ENCODE measurements at places on chromosomes 3 and 15.

DNA sequence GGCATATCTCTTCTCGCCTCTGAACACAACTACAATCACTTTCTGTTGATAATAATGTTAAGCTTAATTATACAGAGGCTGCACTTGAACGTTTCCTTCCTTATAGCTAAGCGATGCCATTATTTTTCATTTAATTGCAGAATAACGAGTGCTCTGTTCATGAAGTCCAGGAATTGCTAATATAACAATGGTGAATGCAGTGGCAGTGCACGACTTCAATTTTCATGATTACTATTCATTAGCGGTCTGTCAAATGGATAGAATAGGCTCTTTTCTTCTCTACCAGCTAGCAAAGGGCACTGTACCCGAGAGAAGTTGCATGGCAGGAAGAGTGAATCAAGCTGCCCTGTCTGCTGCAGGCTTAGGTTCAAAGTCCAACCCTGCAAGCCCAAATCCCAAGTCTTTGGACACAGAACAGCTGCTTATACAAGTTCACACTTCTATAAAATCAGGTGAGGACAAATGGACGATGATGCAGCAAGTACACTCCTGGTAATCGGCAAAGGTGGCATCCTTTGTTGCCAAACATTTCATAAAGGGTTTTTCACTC lies 75.6 kb downstream of the PDZRN3 start:
- no peak for DNase-seq

DNA sequence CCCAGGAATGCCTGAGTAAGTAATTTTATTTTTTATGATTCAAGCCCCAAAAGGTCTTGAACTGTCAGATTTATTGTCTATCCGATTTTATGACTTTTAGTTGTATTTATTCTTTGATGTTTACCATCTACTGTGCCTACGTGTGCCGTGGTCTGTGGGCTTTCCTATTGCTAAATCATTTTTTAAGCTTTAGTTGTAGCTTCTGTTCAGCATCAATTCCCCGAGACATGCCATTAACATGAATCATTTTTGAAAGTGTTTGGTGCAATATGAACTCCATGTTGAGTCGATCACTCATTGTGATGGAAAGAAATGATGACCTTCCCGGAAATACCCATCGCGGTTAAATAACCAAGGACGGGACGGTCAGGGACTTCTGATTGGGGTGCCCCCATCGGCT lies 268.7 kb upstream of the THRB start:
- no peak for DNase-seq

DNA sequence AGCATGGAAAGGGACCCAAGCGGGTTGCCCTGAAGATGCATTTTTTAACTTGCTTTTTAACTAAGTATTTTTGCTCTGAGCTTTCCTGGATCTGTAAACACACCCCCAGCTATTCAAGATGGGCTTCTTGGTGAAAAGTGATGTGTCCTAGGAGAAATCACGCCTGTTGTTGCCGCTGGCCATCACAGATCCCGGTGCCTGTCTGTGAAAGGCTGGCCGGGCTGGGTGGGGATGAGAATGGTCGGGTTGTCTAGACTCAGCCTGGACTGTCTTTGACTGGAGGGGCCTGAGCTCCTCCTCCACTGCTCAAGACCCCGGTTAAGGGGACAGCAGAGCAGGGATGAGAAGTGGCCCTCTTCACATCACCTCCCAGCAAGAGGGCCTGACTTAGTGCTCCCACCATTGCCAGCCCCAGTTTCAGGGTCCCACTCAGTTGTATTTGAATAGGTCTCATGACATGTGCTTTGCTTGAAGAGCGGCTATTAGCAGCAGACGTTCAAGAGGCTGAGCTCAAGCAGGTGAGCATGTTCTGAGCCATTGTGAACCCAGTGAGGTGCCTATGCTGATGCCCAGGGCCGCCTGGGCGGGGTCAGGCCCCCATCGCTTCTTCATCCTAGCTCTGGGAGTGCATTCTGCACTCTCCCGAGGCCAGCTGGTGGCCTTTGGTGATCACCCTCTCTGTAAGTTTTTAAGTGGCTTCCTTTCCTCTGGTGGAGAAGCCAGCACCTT lies 79.9 kb downstream of the IGF1R start:
- DNase-seq: no peak

DNA sequence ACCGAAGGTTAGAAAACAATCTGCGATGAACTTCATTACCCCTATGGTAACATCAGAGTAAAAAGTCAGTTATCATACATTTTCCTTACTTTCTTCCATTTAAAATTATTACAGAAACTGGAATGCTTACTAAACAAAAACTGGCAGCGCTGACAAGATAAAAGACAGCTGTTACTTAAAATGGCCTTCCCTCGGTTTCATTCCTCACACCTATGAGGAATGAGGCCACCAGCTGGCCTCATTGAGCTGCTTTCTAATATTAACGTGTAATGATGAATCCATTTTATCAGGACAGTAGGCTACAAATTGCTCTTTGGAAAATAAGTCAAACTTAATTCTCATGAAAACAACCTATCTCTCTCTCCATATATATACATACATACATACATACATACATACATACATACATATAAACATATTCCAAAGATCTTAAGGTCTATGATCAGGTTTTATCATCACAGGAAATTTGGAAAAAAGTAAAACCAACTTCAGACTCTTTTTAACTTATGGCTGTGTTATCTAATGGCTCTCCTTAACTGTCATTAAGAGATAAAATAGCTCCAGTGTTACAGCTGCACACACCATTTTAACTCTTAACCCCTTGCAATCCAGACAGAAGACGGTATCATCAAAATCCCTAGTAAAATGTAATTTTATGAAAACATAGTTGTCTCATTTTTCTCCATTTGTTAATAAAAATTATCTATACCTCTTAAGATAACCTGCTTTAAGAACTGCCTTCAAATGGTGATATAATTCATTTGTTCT lies 5.2 kb downstream of the CCNL1 start:
- DNase-seq: no peak

DNA sequence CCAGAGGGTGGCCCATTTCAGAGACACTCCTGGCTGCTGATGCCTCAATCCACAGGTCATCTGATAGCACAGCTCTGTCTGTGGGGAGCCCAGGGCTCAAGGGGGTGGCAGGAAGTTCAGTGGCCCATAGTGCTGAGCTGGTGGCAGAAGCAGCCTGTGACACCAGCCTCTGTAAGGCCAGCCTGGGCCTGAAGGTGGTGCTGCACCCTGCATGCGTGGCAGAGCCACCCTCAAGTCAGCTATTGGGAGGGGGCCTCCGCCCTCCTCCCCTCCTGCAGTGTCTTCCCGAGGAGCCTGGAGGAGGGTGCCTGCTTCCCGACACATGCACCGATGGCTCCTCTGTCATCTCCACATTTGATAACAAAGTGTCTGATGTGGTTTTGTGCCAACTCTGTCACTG lies 3.0 kb downstream of the PLA1A start:
- DNase-seq: peak; percentile 79

GRCh38 chr3:105118905-105119304 lies 247.8 kb upstream of the ALCAM start:
- no peak for DNase-seq

- DNase-seq: peak; percentile 48
Observed at GRCh38 chr3:155079746-155080487, at the start of gene MME. TSS of gene MME (plus strand) at chr3:155080319. CDS start at chr3:155084168, 3,849 bp downstream.

DNA sequence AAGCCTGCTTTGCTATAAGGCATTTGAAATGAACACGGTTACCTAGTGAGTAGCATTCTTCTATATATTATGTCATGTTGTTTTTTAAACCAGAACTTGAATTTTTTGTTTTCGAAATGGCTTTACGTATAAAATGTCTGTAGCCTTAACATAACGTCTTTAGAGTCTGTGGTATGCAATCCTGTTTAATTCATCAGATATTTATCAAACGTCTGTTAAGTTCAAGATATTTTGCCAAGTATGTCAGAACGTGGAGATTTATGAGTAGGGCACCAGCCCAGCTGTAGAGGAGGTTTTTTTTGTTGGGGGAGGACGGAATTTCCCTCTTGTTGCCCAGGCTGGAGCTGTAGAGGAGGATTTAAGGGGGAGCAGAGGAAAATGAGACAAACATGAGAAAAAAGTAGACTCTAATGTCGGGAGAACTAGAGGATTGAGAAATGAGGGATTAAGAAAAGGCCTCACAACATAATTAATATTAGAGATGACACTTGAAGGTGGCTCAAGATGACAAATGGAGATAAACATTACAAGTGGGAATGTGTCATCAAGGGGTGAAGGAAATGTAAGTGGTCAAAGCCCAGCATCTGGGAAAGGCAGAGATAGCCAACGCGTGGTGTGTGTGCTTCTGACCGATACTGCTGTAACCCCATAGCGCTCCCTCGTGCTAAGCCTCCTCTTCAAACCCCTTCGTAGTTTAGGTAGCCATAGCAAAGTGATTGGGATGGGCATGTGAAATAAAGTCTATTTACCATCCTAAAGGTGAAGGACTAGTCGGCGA lies 154.0 kb upstream of the GOLGA6L4 start:
- DNase-seq: no peak

GRCh38 chr3:7854721-7855120 lies 646.9 kb upstream of the LMCD1 start:
- DNase-seq: no peak

DNA sequence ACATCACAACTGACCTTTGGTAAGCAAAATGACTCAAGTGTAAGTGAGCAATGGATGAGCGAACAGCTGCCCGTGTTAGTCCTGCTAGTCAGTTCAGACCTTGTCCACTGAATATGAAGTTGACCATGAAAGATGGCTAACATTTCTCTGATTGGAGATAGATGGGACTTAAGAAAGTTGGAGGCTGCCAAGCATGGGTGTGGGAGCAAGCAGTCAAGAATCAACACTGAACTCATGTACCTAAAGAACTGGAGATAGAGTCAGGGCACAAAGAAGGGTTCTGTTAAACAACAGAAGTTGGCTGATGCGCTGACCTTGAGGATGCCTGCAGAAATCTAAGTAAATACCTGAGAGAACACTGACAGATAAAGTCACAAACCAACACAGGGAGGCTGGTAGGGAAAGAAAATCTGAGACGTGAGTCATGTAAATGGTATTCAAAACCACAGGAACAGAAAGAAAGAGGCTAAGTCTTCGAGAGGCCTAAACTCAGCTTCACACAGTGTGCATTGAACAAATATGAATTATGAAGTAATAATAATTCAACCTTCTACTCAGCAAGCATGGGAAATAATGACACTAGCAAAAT lies 30.7 kb upstream of the ANPEP start:
- no peak for DNase-seq

GRCh38 chr3:5197470-5198312 lies 10.2 kb downstream of the EDEM1 start:
- no peak for DNase-seq

DNA sequence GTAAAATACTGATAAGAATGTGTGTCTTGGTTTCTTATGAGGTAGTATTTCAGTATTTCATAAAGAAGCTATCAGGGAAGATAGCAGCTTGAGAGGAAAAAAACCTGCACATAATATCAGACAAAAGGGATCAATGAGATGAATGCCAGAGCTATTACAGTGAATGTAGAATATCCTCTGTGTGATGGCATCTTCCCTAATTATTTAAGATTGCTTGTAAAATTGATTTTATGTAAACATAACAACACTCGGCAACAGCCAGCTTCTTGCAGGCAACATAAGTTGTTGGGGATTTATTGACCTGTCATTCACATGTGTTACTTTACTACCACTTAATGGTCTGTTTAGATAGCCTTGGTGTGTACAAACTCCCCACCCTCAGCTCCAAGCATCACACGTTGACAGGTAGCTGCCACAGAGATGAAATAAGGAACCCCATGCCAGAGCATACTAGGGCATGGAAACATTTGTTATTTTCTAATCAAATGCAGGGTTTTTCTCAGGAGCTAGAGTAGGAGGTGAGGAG lies 49.2 kb upstream of the RARB start:
- DNase-seq: no peak

DNA sequence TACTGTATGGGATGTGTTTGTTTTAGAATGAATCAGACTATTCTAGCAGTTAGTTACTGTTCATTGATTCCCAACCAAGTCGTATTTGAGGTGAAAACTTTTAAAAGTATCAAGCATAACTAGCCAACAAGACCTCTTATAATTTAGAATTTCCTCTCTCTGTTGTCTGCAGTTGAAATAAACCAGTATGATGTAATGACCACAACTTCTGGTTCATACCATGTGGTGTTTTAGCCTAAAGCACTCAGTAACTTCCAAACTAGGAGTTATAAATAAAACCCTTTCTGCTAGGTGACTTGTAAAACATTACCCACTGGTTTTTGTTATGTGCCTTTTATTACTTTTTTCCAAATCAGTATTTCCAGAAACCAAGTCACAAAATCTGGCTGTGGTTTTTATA lies 19.8 kb upstream of the P2RY12 start:
- DNase-seq: no peak

GRCh38 chr15:35533130-35534110 lies 12.5 kb downstream of the DPH6 start:
- no peak for DNase-seq

DNA sequence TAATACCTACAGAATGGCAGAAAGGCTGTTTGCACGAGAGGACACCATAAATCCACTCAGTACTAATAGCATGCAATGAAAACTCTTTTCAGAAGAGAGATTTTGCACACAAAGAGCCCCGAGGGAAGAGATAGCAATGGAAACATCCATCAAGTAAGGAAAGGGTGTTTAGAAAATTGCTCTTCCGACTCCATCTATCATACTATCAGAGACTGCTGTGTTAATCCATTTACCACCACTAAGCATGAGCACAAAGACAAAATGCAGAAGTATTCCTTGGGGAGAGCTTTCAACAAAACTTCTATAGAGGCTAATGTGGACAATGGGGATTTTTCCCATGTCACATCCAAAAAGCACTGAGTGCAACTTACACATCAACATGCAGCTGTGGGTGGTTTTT lies 72.1 kb upstream of the PLAAT1 start:
- DNase-seq: no peak

- DNase-seq: no peak
Observed at GRCh38 chr3:167700046-167700445, 34.6 kb downstream of the PDCD10 start.

DNA sequence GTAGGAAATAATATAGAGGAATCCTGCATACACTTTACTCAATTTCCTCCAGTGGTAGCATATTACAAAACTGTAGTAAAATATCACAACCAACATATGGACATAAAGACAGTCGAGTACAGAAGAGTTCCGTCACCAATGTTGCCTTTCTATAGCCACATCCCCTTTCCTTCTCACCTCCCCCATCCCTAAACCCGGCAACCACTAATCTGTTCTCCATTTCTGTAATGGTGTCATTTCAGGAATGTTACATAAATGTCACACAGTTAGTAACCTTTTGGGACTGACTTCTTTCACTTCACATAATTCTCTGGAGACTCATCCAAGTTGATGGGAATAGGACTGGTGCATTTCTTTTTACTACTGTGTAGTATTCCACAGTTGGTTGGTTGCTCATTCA lies 41.4 kb upstream of the ATG7 start:
- no peak for DNase-seq

- peak; percentile 24 for DNase-seq
Observed at GRCh38 chr3:123258811-123259420, 57.2 kb downstream of the SEC22A start.

All from germinal center (tissue), 1 donor.